ENCODE measurements at places on chromosomes 2 and 18.

DNA sequence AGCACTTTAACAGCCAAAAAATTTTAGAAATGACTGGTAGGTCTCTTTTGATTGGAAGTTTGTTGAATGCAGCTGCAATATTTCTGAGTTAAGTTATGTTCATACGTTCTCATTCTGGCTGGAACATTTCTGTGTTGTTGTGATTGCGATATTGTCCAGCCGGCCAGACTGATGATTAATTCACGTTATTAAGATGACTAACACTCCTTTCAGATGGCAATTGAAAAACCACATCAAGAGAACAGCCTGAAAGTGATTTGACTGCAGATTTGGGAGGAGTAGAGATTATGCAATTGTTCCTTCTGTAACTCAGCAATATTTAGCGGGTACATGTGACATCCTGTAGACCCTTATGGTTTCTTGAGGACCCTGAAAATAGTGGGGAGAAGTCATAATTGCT lies 133.7 kb downstream of the FBXO15 start:
- no peak for DNase-seq

GRCh38 chr2:120344976-120345581 lies 857 bp upstream of the INHBB start:
- no peak for DNase-seq

GRCh38 chr18:31659576-31660177 lies 24.7 kb downstream of the B4GALT6 start:
- no peak for DNase-seq

- DNase-seq = no peak
These were observed 86.8 kb downstream of the ERBB4 start for GRCh38 chr2:212451786-212452231.

- no peak for DNase-seq
These were observed 275.1 kb downstream of the AGPS start for GRCh38 chr2:177667626-177668025.

GRCh38 chr18:23352042-23352441 lies 101.0 kb upstream of the RIOK3 start:
- no peak for DNase-seq

GRCh38 chr2:67877301-67877700 lies 185.5 kb downstream of the C1D start:
- DNase-seq = no peak

DNA sequence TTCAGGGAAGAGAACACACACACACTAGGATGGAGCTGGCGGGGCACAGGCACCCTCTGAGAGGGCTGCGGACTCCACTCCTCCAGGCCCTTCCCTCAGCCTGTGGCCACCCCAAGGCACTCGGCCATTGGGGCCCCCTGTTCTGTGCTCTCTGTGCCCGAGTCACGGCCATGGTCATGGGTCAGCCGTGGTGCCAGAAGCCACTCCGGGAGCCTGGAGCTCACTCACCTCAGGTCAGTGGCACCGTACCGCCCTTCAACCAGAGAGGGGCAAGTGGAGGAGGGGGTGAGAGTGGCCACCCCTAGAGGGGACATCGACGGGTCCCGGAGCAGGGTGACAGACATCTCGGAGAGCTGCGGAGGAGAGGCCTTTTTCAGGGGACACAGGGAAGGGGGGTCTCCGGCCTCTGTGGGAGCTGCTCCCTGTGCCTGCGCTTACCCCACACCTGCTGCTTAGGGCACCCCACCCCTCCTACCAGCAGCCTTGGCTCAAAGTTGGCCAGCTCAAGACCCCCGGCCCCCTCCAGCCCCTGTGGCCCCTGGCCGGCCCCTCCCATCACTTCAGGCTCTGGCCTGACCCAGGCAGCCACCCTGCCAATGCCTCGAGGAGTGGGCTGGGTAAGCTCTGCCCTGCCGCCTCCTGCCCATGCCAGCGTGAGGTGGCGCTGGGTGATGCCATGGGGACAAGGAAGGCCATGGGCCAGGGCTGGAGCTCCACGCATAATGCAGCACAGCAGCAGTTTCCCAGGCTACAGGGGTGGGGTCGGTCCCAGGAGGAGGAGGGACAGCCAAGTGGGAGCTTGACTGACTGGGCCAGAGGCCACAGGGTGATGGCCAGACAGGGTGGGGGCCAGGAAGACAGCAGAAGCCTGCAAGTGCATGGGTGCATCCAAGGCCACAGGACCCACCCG lies 29.3 kb downstream of the AQP12A start:
- no peak for DNase-seq

DNA sequence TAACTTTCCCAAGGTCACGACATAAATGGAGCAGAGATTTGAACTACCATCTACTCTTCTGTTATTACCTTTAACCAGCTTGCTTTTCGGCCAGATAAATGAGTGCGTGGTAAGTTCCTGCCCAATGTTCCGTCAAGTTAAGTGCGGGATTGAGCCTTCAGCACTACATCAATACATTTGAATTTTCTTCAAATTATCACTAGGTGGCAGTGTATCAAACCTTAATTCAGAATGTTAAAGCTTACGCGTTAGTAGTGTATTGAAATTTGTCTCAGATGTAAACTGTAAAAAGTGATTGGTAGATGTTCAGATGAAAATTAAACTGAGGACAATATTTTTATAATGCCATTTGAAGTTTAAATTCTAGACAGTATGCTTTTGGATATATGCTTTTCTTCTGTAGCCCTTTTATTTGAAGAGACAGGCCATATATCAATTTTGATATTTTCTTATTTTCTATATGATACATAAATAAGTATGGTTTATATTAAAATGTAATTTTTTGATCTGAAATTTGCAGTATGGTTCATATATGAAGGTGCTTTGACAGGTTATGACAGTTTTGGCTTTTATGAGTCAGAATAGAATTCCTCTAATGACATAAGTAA lies 681.3 kb downstream of the ADCYAP1 start:
- DNase-seq = no peak

DNA sequence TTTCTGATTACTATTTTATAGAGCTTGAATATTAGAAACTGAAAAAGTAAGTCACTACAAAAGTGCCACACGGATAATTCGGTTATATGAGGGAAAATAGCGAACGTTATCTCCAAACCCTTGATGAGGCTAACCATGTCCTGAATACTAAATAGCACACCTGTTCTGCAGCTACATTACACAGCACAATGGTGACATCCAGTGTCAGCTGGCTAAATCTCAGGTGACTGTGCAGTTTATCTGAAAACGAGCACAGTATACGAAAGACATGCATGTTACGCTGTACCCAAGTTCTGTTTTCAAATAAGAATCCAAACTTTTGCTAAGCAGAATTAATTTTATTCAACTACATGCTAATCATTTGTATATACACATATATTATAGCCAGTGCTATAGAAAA lies 9.0 kb downstream of the CCDC68 start:
- DNase-seq = no peak

DNA sequence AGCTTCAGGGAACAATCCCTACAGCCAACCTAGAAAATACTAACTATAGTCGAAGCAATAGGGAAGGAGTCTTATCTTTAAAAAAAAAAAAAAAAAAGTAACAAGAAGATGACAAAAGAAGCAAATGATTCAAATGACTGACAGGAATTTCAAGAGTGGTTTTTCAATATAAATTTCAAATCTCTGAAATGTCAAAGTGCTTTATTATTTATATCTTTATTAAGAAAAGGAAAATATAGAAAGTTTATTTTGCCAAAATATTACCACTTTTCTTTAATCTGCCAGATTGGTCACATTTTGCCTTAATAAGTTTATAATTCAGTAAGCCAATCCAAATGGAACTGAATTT lies 63.5 kb upstream of the HNRNPA3 start:
- no peak for DNase-seq

DNA sequence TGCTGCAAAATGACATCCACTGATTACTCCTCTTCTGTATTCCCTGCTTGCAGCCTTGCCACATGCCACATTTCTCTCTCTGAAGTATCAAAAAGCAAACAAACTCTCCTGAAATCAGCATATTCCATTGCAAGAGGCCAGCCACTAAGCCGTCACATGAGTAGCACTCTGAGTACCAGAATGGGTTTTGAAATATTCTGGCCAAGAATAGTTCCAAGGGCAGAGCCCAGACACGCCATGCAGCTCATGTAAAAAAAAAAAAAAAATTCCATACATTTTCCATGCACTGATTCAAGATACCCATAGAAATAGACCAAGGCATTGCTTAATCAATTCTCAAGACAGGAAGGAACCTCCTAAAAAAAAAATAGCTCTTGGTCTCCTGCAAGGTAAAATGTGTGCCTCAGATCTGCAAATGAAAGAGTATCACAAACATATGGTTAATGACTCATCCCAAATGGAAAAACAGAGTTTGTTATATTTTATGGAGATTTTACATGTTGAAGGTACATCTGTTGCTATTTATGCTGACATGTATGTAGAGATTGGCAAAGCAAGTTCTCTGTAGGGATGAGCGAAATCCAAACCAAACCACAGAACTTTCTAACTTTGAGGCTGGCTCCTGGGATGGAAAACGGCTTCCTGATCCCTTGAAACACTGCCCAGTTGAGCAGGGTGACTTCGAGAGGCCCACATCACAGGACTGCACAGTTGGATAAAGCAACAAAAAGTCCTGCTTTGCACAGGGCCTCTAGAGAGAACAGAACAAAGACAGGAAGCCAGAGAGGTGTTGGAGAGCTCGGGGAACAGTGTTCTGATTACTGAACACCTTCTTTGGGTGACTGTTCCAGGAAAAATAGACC lies 346.2 kb downstream of the ZNF521 start:
- DNase-seq = no peak

DNA sequence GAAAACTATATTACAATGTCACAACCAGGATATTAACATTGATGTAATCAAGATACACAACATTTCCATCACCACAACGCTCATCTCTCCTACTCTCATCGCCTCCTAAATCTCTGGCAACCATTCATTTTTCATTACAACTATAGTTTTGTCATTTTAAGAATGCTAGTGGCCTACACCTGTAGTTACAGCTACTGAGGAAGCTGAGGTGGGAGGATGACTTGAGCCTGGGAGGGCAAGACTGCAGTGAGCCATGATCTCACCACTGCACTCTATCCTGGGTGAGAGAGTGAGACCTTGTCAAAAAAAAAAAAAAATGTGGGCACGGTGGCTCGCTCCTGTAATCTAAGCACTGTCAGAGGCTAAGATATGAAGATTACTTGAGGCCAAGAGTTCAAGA lies 10.5 kb downstream of the PKP4 start:
- DNase-seq = no peak

DNA sequence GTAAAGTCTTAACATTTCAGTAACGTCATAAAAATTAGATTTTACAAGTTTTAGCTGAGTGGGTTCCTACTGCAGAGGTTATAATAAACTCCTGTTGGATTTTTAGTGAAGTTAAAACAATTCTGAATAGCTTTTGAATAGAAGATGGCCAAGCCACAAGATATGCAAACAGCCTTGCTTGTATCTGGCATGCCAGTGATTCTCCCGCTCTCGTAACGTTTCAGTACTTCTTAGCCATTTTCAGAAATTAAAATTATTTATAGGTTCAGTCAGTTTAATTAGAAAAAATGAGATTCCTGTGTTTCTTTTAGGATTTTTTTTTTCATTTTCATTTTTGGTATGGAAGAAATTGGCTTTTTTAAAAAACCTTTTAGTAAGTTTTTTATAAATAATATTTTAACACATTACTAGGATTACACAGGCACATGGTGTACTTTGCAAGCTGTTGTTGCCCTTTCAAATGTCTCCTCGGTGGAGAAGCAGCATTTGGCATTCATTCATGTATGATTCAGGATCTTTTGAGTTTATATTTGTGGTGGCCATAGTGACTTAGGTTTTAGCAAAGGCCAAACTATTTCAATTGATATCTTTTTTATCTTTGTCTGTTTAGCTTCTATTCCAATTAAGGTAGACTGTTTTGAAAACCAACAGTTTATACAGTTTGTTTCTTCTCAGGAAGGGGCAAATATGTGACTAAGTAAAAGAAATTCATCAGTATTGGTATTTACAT lies 30.6 kb upstream of the RND3 start:
- DNase-seq = no peak

- no peak for DNase-seq
These were observed 8.4 kb downstream of the DTNB start for GRCh38 chr2:25664965-25665307.

- no peak for DNase-seq
These were observed 226.5 kb upstream of the SPRED2 start for GRCh38 chr2:65658881-65659280.

DNA sequence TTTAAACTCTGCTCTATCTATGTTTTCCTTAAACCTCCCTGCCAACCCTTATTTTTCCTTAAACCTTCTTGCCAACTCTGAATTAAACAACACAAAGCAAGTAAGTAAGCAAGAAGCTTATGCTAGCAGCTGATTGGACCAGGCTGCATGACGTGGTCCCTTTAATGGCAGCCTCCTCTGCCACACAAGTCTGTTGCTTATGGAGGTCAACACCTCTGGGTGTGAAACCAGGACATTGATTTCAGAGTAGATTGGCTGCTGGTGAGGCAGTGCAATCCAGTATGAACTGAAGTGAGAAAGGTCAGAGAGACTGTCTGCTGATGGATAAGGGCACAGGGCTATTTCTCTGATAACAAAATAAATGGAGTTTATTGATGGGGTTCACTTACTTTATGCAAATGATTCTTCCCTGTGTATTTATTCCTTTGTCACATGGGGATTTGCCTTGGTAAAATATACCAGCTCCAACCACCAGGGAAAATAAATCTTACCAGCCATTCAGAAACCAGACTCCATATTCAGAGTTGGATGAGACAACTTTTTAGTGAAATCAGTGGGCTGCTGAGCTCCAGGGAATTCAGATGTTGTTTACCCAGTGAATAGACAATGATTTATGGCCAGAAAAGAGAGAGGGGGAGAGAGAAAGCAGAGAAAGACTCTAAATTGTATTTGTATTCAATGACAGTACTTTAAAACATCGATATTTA lies 112.2 kb upstream of the NCKAP5 start:
- peak; percentile 24 for DNase-seq

DNA sequence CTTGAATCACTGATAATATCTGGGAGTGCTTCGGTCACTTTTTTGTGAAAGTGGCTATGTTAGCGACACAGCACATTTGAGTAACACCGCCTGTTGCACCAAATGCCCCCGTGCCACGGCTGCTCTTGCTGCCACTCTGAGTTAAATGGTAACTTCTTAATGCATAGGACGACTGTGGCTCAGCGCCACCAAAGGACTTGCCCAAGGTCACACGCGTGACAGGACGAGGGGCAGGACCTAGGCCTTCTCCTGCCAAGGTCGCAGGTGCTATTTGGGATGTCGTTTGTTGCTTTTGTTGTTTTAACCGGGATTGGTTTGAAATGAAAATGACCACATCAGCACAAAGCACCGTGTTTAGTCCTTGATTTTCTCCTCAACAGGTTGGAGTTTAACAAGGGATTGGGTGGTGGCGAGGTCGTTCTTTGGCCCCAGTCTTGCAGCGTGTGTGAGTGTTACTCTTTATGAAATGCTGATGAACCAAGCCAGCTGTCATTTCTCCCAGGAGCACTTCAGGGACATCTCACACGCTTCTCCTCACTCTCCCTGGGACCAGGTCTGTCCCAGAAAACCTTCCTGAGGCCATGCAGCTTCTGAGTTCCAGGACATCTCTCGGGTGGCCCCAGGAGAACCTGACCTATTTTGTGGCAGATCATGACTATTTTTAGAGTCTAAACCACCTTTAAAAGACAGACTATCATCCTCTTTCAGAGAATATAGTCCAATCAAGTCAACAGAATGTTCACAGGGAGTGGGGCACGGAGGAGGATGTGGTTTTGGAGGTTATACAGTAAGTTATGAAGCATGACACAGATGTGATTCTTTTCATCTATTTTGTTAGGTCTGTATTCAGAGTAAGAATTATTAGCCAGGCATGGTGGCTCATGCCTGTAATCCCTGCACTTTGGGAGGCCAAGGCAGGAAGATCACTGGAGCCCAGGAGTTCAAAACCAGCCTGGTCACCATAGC lies 49.9 kb downstream of the MTCL1 start:
- no peak for DNase-seq
